Glutamatergic neuron (in vitro differentiated cells): ENCODE measurements at places on chromosomes 1 and 21.

GRCh38 chr1:97743129-97743528 is 177.7 kb downstream of the DPYD start:
- H3K27me3 ChIP-seq, result no peaks in the 10 kb centered on the region
- no peak overlapping the region for H3K4me3 ChIP-seq
- H3K27ac ChIP-seq, result no peak overlapping the region
- no peaks in the 10 kb centered on the region for H3K36me3 ChIP-seq

DNA sequence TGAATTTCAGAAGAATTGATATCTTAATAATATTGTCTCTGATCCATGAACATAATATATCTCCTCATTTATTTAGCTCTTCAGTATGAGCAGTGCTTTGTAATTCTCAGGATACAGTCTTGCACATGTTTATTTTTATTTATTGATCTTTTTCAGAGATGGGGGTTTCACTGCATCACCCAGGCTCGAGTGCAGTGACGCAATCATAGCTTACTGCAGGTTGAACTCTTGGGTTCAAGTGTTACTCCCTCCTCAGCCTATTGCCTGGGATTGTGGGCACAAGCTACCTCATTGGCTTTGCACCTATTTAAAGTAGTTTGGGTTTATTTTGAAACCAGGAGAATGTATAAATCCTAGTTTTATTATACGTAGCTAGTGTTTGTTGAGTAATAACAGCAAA is 4.7 kb downstream of the RPS6KC1 start:
- peaks cover 5% of the 10 kb centered on the region for H3K36me3 ChIP-seq
- no peak overlapping the region for H3K4me3 ChIP-seq
- DNase-seq, result no peak
- H3K4me1 ChIP-seq, result peaks cover 9% of the 10 kb centered on the region
- H3K27ac ChIP-seq, result no peak overlapping the region
- H3K27me3 ChIP-seq, result peaks cover 1% of the 10 kb centered on the region

- no peak for DNase-seq
- H3K4me3 ChIP-seq, result no peak overlapping the region
- no peaks in the 10 kb centered on the region for H3K36me3 ChIP-seq
- no peak overlapping the region for H3K27ac ChIP-seq
- H3K27me3 ChIP-seq, result no peaks in the 10 kb centered on the region
These were observed 78.5 kb downstream of the RUNX1 start for GRCh38 chr21:34970566-34970965.

- no peak overlapping the region for H3K27ac ChIP-seq
- H3K4me3 ChIP-seq, result no peak overlapping the region
- H3K27me3 ChIP-seq, result no peaks in the 10 kb centered on the region
- no peaks in the 10 kb centered on the region for H3K4me1 ChIP-seq
- no peaks in the 10 kb centered on the region for H3K36me3 ChIP-seq
These were observed 129.2 kb downstream of the GLUL start for GRCh38 chr1:182262425-182262824.

DNA sequence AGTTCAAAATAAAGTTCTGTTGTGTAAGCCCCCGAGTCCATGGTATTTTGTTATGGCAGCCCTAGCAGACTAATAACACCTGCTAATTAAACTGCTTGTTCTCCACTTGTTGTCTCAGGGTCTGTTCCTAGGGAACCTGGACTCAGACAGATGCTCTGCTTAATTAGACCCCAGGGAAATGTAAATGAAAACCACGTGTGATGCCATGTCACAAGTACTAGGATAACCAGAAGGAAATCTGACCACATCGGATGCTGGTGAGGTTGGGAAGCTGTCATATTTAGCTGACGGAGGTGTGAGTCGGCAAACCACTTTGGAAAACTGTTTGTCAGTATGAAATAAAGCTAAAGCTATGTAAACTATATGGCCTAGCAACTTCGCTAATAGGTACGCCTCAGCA is 19.6 kb downstream of the EDN2 start:
- peaks cover 4% of the 10 kb centered on the region for H3K27me3 ChIP-seq
- no peak for DNase-seq
- H3K27ac ChIP-seq, result no peak overlapping the region
- H3K4me1 ChIP-seq, result peaks cover 23% of the 10 kb centered on the region

DNA sequence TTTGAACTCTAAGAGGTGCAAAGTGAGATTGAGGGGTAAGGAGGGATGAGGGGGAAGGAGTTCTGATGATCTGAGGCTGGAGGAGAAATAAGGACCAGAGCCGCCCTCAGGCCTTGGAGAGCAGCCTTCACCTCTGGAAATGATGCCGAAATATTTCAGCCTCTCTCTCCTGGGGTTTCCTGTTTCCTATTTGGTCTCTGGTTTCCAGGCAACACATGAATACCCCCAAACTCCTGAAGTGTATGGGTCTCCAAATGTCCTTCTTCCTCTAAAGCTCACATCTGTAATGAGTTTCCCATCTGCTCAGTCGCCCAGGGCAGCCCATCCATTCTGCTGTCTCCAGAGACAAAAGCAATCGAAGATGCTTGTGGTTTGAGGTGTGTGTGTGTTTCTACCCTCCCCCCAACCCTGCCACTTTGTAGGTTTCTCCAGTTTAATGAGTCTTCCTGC is 52.0 kb upstream of the FAM20B start:
- H3K27ac ChIP-seq, result peak overlapping the region; percentile 94
- peak overlapping the region; percentile 63 for H3K4me3 ChIP-seq
- peaks cover 20% of the 10 kb centered on the region for H3K27me3 ChIP-seq

DNA sequence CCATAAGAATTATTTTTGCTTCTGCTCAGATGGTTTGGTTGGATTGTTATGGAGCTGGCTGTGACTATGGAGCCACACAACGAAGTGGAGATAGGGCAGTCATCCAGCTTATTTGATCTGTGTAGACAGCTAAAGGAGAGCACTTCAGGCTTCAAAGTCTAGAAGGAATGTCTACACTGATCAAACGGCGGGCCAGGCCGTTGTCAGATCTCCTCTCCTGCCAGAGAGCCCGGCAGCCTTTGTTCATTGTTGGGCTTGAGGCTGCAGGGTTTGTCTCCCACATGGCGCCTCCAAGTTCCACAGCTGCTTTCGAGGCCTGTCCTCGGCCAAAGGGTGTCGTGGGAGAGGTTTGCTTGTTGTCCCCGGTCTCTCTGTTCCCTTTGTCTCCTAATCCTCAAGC is 2.8 kb upstream of the STMN1 start:
- peaks cover 19% of the 10 kb centered on the region for H3K4me1 ChIP-seq
- peak overlapping the region; percentile 57 for H3K4me3 ChIP-seq
- peak overlapping the region; percentile 57 for H3K27ac ChIP-seq

GRCh38 chr1:14320986-14321385 is 277.5 kb upstream of the KAZN start:
- no peak for DNase-seq
- peaks cover 3% of the 10 kb centered on the region for H3K4me1 ChIP-seq
- H3K4me3 ChIP-seq, result no peak overlapping the region
- no peaks in the 10 kb centered on the region for H3K27me3 ChIP-seq

GRCh38 chr1:228935855-228936727 is 200.8 kb downstream of the RHOU start:
- H3K36me3 ChIP-seq, result no peaks in the 10 kb centered on the region
- no peaks in the 10 kb centered on the region for H3K27me3 ChIP-seq
- H3K4me3 ChIP-seq, result no peak overlapping the region
- H3K4me1 ChIP-seq, result peaks cover 12% of the 10 kb centered on the region
- no peak for DNase-seq

DNA sequence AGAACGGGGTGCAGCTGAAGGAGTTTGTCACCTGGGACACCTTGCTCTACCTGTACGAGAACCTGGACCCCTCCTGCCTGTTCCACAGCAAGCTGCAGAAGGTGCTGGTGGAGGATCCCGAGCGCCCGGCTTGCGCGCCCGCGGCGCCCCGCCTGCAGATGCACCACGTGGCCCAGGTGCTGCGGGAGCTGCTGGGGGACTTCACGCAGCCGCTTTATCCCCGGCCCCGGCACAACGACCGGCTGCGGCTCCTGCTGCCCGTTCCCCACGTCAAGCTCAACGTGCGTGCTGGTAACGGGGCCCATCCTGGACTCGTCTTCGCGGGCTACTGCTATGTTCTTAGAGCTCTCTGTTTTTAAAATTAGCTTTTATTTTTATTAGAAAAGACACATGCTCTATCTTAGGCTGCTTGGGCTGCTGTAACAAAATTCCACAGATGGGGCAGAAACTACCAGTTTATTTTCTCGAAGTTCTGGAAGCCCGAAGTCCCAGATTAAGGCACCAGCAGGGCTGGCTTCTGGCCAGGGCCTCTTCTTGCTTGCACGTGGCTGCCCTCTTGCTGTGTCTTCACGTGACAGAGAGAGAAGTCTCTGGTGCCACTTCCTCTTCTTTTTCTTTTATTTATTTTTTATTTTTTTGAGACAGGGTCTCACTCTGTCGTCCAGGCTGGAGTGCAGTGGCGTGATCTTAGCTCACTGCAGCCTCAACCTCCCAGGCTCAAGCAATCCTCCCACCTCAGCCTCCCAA is 38.1 kb downstream of the TRPM2 start:
- no peak overlapping the region for H3K4me3 ChIP-seq
- no peak overlapping the region for H3K27ac ChIP-seq
- peaks cover 5% of the 10 kb centered on the region for H3K27me3 ChIP-seq
- peaks cover 8% of the 10 kb centered on the region for H3K36me3 ChIP-seq

DNA sequence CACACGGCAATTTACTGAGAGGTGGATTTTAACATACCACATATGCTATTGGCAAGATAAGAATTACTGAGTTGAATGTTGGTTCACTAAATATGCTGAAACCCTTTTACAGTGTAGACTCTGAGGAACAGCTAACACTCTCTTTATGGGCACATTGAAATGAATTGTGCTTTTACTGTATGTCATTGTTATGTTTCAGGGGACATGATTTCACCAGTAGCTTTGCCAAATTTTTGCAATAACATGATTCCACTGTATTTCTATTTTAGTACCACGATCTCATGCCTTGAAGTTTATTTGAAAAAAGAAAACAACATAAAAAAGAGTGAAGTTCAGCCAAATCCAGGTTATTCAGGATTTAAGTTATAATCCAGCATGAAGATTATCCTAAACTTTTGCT is 188.5 kb downstream of the HLX start:
- no peak overlapping the region for H3K27ac ChIP-seq
- H3K36me3 ChIP-seq, result peaks cover 5% of the 10 kb centered on the region
- peaks cover 2% of the 10 kb centered on the region for H3K4me1 ChIP-seq
- no peaks in the 10 kb centered on the region for H3K27me3 ChIP-seq
- no peak overlapping the region for H3K4me3 ChIP-seq
- no peak for DNase-seq
